ENCODE measurements at places on chromosomes 7 and 10. TPM values are rescaled to one million over a fixed set of nuclear protein-coding genes. Genes with fewer than 3 reads are reported as not detected.

EN2 gene
- total RNA-seq = 0.54 TPM

NRF1 gene
- total RNA-seq = 11.5 TPM

PITX3 gene
- 0.32 TPM for total RNA-seq

SLC26A5 gene
- total RNA-seq = not detected

DRGX gene
- not detected for total RNA-seq

XRCC2 gene
- total RNA-seq = 3.9 TPM

SFXN3 gene
- 36.8 TPM for total RNA-seq

STEAP2 gene
- total RNA-seq = 3.8 TPM

ZNF365 gene
- total RNA-seq = 0.94 TPM

FANK1 gene
- total RNA-seq = 3.1 TPM

JCAD gene
- total RNA-seq = 7.9 TPM

CUBN gene
- 0.05 TPM for total RNA-seq

GRID2IP gene
- 0.01 TPM for total RNA-seq

TAC1 gene
- not detected for total RNA-seq

HYAL4 gene
- total RNA-seq = 0.08 TPM

CRTAC1 gene
- total RNA-seq = 1.7 TPM

PTPRZ1 gene
- total RNA-seq = not detected

ZP3 gene
- total RNA-seq = 20.0 TPM

SEMA3C gene
- total RNA-seq = 56.7 TPM

JAKMIP3 gene
- total RNA-seq = 1.9 TPM

PLAC9 gene
- total RNA-seq = 0.16 TPM

PKD2L1 gene
- total RNA-seq = not detected

C10orf71 gene
- total RNA-seq = not detected

TIMM23 gene
- total RNA-seq = 152 TPM

Measured in A549 treated with CpdA at 1 μM for 4 hours (cell line).